Fibroblast of gingiva (primary cell): ENCODE measurements at places on chromosomes 3 and 15.

- no peak for DNase-seq
These were observed 63.0 kb upstream of the SIAH2 start for GRCh38 chr3:150825916-150826377.

DNA sequence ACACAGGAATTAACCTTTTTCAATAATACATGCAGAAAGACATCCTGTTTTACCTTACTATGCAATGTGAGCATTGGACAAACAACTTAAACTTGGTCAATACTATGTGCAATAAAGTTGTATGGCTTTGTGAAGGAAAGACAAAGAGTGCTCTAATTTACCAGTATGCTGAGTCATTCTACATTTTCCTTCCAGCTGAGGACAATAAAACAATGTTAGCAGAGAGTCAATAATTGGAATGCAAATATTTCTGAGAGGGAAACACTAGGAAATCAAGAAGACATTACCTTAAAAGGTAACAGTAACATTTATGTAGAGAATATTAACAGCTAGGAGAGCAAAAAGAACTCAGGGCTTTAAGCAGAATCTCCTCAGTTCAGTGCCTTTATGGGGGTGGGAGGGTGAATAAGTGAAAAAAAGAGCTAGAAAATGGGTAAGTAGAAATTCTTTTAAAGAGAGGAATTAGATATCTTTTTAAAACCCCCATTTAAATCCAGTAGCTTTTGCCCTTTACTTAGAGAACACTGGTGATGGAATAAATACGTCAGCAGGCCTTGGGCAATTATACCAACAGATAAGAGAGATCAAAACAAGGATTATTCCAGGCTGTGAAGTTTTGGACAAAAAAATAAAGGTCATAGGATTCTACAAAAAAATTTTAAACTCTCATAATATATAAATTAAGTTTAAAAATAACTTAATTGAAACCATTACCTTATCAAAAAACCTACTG lies 11.6 kb upstream of the HGD start:
- DNase-seq: peak; percentile 52

DNA sequence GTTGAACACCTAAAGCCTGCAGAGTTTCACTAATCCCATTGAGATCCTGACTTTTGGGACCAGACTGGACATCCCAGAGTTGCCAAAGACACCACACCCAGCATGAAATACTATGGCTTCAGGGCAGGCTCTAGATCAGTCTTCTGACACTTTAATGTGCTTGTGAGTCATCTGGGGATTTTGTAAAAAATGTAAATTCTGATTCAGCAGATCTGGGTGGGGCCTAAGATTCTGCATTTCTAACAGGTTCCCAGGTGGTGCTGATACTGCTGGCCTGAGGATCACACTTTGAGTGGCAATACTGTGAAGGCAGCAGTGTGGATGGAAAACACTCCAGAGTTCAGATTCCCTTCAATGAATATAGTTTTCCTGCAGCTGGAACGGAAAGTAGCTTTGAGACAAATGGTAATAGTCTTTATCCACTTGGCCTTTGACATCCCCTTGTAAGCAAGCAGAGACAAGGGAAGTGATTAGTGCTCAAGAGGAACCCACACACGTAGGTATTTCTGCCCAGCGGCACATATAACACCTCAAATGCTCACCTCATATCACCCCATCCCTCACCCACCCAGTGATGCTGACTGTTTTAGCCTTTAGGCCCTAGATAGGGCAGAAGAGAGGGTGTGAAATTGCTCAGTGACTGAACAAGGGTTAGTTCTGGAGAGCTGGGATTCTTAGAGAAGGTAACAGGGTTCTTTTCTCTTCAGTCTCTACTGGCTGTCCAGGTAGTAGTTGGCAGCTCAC lies 51.5 kb upstream of the GSK3B start:
- peak; percentile 11 for DNase-seq

GRCh38 chr15:90413411-90414379 lies 25.7 kb downstream of the IQGAP1 start:
- DNase-seq: peak; percentile 14

- DNase-seq: no peak
These were observed 39.4 kb downstream of the MOBP start for GRCh38 chr3:39506863-39507262.

GRCh38 chr3:71447197-71447596 lies 136.3 kb downstream of the FOXP1 start:
- no peak for DNase-seq

- DNase-seq: no peak
These were observed 39.7 kb downstream of the ESYT3 start for GRCh38 chr3:138474163-138474562.

- DNase-seq: no peak
These were observed 4.2 kb downstream of the PLXND1 start for GRCh38 chr3:129602309-129602708.

DNA sequence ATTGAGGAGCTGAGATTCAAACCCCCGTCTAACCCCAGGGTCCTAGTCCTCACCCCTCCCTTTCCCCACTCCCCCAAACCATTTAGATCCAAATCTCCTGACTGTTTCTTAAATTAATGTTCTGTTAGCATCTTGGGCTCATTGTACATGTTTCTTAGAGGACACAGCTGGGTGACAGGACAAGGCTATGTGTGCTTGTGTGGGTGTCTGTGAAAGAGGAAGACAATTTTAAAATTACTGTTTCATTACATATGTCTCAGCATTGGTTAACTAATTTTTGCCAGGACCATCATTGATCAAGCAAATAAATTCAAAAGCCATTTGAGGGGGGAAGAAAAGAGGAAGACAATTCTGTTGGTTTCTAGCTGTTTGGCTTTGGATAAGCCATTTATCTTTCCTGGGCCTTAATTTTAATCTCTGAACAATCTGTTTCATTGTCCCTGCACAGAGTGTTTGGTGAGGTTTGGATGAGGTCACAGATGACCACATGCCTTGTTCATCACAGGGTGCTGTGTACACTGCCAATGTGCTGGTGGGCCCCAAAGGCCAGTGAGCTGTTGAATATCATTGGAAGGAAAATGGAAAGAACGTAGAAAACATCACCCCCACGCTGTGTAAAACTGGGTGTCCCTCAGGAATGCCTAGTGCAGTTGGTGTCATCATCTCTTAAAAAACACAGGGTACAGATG lies 51.9 kb downstream of the RPLP1 start:
- DNase-seq: no peak

- peak; percentile 32 for DNase-seq
These were observed 2.6 kb downstream of the LIMD1 start for GRCh38 chr3:45597171-45597570.

DNA sequence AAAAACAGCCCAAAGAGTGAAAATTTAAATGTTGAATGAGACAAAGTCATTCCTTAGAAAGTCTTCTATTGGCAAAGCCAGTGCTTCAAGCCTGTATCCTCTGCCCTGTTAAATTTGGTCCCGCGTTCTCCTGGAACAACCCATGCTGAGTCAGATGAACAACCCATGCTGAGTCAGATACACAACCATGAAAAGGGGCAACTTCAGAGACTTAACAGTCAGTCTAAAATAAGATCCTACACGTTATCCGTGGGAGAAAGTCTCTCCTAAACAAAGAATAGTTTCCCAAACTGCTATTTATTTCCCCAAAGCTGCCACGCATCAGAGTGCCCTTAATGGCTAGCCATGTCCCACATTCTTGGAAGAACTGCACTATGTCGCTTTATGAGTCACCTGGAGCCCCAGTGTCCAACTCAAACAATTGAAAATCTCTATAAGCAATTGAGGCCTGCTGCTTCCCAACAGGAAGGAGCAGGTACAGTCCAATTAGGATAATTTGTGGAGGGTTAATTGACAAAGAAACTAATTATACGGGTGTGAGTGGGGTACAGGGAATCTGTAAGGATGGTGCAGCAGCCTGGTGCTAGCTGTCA lies 66.1 kb downstream of the WHAMM start:
- peak; percentile 20 for DNase-seq

GRCh38 chr3:42263354-42264346 lies 2.3 kb downstream of the CCK start:
- DNase-seq: no peak

GRCh38 chr3:11665331-11665730 lies 21.6 kb upstream of the VGLL4 start:
- no peak for DNase-seq

GRCh38 chr3:166367947-166368533 lies 530.8 kb upstream of the BCHE start:
- DNase-seq: no peak

DNA sequence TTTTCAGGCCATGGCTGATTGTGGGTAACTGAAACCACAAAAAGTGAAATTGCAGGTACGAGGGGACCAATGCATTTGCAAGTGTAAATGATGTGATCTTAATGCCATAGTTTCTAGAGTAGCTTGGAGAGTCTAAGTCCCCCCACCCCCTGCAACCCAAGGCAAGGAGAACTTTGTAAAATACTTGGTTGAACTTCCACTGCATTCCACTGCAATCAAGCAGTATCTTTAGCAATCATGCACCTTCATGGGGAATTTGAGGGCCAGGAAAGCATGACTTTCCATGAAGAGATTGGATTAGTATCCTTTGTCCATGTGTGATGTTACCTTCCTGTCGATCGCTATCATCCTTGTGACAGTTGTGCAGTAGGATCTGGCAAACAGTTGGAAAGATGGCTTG lies 11.4 kb upstream of the CYP8B1 start:
- DNase-seq: no peak

- DNase-seq: no peak
These were observed 42.0 kb downstream of the WWTR1 start for GRCh38 chr3:149615731-149616221.

GRCh38 chr3:174548841-174549623 lies 310.1 kb upstream of the NAALADL2 start:
- no peak for DNase-seq

- no peak for DNase-seq
These were observed 270.9 kb downstream of the RPLP1 start for GRCh38 chr15:69723404-69724096.

GRCh38 chr15:87287156-87287555 lies 969.4 kb downstream of the NTRK3 start:
- no peak for DNase-seq

DNA sequence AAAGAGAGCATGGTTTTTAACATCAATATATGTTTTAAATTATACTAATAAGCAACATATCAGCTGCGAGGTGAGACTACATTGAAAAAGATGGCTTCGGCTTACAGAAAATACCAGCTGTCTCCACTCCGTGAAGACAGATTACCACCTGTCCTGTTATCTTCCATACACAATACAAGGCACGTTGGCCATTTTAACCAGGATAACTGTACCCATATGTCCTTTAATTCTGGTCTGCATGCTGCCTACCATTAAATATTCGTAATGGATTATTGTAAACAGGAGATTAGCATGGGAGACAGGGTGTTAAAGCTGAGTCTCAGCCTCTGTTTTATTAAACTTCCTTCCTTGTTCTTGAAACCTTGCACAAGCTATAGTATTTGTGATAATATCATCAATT lies 855.5 kb downstream of the ROBO1 start:
- DNase-seq: no peak

- DNase-seq: no peak
These were observed 805 bp downstream of the SERPINI1 start for GRCh38 chr3:167736264-167736787.

DNA sequence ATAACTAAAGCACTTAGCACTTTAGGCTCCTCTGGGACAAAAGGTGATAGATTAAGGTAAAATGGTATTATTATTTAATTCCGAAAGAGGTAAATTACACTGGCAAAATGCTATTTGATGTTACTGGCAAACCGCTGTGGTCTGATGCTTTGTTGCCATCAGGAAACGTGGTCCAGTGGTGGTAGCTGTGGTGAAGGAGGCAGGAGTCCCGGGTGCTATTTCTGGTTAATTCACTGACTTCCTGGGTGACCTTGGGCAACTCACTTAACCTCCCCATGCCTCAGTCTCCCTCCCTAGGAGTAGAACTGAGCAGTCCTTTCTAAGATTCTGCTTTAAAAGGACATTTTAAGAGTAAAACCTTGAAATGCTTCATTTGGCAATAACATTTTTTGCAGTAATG lies 233.4 kb downstream of the ZPLD1 start:
- no peak for DNase-seq

DNA sequence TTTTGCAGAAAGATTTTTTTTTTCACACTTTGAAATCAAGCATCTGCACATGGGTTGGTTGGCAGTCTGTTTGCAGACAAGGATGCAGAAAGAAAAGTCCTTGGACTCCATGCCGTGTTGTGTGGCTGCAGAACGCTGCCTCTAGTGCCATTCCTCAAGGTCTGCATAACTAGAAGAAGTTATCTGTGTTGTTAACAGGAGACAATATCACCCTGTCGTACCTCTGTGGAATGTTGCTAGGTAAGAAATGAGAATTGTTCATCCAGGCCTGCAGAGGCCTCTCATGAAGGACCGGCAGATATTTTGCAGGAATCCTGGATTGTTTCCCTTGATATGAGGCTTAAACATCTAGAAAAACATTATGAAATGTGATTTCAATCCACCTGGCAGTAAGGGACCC lies 58.5 kb upstream of the PPARG start:
- DNase-seq: no peak

GRCh38 chr3:122858373-122858772 lies 63.5 kb downstream of the SLC49A4 start:
- peak; percentile 32 for DNase-seq

GRCh38 chr3:17749705-17750293 lies 7.4 kb upstream of the TBC1D5 start:
- no peak for DNase-seq

DNA sequence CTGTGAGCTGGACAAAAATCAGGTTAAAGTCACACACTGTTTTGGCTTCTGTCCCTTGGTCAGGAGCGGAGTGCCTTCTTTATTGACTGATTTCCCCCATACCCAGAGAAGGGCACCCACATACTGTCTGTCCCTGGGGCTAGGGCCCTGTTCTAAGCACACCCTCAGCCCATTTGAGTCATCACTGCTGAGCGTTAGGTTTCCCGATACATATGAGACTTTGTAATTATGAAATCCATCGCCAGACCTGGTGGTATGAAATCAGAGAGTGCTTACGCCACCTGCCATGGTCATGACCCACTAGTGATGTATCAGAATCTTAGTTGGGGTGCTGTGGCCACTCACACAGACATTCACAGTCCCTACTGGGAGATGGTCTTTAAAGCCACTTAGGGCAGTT lies 96.8 kb downstream of the CHDH start:
- no peak for DNase-seq

- DNase-seq: no peak
These were observed 26.7 kb downstream of the LRRFIP2 start for GRCh38 chr3:37147666-37148065.

- DNase-seq: no peak
These were observed 1.9 kb downstream of the UQCRC1 start for GRCh38 chr3:48607519-48607918.

DNA sequence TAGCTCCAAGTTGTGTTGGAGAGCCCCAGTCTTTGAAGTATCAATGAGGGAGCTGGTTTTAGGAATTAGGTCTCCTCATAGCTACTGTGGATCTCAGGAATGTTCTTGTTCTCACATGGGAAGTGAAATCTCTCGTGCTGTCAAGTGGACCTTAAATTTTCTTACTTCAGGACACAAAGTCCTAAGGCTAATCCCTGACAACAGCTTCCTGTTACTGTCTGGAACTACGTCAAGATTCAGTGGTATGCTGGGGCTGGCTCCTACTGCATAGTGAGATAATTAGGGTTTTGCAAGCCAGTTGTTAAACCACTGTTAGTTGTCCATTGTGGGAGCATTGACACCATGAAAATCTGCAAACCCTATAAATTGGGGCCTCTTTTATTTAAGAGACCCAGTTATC lies 22.8 kb downstream of the MESP1 start:
- peak; percentile 65 for DNase-seq

GRCh38 chr15:57432141-57432741 lies 55.9 kb downstream of the CGNL1 start:
- peak; percentile 10 for DNase-seq
